ENCODE measurements at places on chromosomes 13 and 19.
A peak's percentile ranks its signal among the peaks of the same experiment; 100 is the strongest.

DNA sequence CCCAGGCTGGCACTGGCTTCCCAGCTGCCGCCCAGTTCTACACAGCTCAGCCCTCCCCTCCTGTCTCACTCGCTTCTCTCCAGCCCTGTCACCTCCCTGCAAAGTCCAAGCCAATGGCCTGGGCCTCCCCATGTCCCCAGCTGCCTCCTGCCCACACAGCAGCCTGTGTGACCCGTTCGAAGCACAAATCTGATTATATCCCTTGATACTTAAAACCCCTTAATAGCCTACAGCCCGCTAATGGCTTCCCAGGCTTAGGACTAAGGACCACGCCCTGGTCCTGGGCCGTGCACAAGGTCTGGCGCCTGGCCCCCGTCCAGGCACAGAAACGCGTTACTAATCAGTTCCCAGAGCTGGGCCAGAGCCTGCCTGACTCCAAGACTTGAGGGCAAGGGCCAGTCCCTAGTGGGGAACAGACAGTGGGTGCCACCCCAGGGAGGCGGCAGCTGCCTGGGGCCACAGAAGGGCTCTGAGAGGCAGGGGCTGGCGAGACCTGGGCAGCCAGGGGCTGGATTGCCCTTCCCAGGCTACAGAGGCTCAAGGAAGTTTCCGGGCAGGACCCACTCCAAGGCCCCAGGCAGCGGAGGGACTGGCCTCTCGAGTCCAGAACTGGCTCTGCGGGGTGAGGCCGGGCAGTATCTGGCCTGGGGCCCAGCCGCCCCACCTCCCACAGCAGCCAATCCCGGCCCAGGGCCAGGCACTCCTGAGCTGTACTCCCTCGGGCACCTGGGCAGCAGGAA lies 10.4 kb downstream of the XAB2 start:
- DNase-seq, result no peak

DNA sequence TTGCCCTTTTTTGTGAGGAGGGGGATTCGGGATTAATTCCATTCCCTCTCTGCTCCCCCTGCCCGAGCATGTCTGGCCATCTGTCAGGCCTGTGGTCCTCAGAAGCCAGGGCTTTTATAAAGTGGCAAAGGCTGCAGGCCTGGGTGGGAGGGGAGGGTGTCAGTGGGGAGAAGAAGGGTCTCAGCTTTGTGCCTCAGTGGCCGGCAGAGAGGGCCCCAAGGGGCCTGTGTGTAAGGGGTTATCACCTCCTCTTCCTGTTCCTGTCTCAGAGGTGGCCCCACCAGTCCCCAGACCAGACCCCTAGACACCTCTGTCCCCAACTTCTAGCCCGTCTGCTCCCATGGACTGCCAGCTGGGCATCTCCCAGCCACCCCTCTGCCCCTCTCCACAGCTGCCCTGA lies 3.4 kb upstream of the NUMBL start:
- DNase-seq, result no peak

- DNase-seq, result no peak
These were observed 118.3 kb downstream of the SHISA2 start for GRCh38 chr13:25933520-25933919.

DNA sequence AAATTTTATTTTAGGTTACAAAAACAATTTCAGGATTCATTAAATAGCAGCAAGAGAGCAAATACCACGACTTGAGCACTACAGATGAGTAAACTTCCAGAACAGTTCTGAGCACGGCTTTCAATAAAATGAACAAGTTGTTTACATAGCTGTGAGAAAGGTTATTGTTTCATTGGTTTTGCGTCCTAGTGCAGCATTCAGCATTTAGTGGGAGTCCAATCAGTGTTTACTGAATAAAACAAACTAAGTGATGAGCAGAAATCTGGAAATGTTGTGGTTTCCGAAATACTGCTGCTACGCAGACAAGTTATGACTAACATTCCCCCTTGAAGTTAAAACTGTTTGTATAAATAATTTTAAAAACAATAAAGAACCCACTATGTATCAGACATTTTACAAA lies 251.5 kb upstream of the STARD13 start:
- DNase-seq, result no peak

- no peak for DNase-seq
These were observed 716 bp downstream of the SH2D3A start for GRCh38 chr19:6766357-6767080.

GRCh38 chr13:32252812-32253438 lies 62.2 kb downstream of the ZAR1L start:
- DNase-seq, result no peak

GRCh38 chr19:15715642-15716041 lies 12.2 kb upstream of the OR10H2 start:
- DNase-seq, result no peak

- no peak for DNase-seq
These were observed 12.0 kb upstream of the ZNF274 start for GRCh38 chr19:58170860-58171259.

DNA sequence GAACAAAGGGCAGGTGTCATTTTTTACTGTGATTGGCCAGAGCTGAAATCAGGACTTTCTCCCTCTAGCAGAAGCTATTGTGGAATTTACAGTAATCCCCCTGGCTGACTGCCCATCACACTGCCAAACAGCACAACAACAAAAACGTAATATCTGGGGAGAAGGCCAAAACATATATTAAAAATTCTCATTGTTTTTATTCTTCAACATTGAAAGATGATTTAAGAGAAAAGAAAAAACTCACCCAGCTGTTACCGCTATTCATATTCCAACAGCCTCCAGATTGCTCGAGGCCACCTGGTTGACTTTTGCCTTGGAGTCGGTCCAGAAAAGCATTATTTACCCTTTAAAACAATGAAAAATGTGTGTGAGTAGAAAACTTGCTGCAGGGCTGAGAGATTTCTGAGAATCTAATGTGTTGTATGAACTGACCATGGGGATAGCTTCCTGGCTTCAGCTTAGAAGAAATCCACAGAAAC lies 97.2 kb downstream of the EPSTI1 start:
- DNase-seq, result peak; percentile 87

GRCh38 chr19:2246801-2247361 lies 2.2 kb upstream of the AMH start:
- DNase-seq, result no peak

All from SHP77 treated with DMSO at 0.1 percent for 48 hours (cell line).